ENCODE measurements at places on chromosomes 13 and 19.

DNA sequence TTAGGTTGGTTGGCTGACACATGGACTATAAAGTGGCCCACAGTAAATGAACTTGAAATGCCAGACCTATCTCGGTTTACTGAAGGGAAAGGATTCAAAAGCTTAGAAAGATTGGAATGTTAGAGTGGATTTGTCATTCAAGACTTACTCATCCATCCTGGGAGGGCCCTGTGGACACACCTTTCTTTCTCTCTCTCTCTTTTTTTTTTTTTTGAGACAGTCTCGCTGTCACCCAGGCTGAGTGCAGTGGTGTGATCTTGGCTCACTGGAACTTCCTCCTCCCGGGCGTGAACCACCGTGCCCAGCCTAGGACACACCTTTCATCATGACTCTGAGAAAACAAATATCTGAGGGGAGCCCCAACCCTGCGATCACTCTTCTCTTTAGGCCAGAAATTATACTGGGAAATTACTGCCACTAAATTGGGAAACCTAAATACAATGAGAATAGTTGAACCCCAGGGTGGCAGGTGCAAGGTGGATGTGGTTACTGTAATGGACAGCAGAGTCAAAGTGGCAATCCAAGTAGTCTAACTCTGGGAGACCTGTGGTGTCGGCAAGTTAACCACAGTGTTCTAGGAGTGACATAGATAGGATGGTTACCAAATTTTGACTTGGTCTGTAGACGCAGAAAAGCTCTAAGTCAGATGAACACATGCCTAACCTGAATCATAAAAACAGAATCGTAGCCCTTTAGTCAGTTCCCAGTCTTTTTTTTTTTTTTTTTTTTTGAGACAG, 47.1 kb upstream of the ZMYM5 start:
- DNase-seq, result peak; percentile 5

- DNase-seq, result no peak
Measured at GRCh38 chr13:73355134-73355533, 296.3 kb downstream of the KLF5 start.

- peak; percentile 57 for DNase-seq
Measured at GRCh38 chr19:42290523-42291434, 11.2 kb upstream of the PRR19 start.

GRCh38 chr13:32209652-32210051, 105.5 kb downstream of the ZAR1L start:
- no peak for DNase-seq

GRCh38 chr19:48510421-48511268, 990 bp downstream of the LMTK3 start:
- DNase-seq, result peak; percentile 81

- DNase-seq, result peak; percentile 81
Measured at GRCh38 chr13:75326173-75327134, 155.5 kb downstream of the TBC1D4 start.

- DNase-seq, result no peak
Measured at GRCh38 chr13:23865906-23866305, 23.3 kb downstream of the MIPEP start.

- DNase-seq, result no peak
Measured at GRCh38 chr19:42421591-42422031, 5.6 kb downstream of the LIPE start.

- DNase-seq, result peak; percentile 59
Measured at GRCh38 chr19:45591004-45591637, 6.5 kb upstream of the OPA3 start.

DNA sequence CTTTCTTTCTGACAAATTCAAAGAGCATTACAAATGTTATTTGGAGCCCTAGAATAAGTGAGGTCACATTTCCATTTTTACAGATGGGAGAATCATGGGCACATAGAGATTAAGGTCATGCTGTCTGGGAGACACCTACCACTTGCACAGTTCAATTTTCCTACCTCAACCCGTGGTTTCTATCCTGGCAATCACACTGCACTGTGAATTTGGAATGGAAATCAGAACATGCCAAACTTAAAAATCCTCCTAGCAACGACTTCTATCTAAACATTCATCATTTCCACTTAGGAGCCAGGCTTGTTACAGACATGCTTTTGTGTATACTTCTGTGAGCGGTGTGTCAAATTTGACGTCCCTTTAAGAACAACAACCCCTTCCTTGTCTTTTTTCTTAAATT, 251.5 kb downstream of the DNAJC15 start:
- DNase-seq, result no peak

DNA sequence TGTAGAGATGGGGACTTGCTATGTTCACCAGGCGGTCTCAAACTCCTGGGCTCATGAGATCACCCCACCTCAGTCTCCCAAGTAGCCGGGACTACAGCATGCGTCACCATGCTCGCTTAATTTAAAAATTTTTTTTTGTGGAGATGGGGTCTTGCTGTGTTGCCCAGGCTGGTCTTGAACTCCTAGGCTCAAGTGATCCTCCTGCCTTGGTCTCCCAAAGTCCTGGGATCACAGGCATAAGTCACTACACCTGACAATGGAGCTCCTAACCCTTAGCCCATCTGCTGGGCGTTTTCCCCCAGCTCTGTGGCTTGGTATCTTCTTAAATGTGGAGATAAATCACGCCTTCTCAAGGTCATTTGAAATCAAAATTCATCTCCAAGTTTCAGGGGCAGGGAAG, 6.3 kb upstream of the ADAMTS10 start:
- DNase-seq, result no peak

DNA sequence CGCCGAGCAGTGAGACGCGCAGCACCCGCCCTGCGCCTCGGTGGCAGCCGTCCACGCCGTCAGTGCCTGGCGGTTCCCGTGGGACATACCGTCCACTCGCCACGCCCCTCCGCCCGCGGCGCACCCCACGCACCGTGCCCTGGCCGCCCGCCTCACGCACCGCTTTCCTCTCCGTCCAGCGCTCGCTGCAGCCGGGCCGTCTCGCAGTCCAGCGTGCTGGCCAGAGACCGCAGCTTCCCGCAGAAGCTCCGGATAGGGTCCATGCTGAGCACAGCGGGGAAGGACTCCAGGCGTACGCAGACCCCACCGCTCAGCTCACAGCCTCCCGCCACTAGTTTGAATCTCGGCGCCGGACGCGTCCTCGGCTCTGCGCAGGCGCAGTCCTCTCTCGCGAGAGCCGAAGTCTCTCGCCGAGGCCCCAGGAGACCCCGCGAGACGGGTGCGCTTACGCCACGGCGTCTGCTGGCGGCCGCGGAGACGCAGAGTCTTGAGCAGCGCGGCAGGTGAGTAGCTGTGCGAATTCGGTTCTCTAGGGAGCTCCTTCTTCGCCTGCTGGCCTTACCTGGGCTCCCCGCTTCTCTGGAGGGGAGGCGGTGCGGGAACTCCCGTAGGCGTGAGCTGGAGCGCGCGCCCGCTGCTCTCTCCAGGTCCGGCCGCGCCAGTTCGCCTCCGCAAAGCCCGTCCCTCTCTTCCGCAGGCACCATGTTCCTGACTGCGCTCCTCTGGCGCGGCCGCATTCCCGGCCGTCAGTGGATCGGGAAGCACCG, at the start of the genes MRPL57 and SKA3:
MRPL57 (plus strand) TSS at position 444 of the 767 bp plus-strand sequence; CDS start at position 703, 259 bp downstream.
SKA3 (minus strand) TSS at position 338 of the 767 bp plus-strand sequence; CDS start at position 263, 75 bp downstream.
- DNase-seq, result peak; percentile 97

DNA sequence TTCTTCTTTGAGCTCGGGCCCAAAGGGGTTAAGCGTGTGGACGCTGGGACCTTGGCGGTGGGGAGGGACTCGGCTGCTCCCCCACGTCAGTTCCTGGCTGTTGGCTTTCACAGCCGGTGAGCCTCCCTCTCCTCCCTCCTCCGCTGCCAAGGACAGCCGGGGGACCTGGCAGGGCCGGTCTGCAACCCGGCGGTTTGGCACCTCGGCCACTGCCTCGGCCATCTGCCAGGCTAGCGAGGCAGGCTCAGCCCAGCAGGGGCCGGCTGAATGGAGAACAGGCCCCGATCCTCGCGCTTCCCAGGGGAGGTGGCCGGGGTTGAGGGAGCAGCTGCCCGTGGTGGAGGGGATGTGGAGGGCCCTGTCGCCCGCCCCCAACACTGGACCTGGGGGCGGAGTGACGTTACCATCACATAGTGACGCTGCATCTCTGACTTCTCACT, 5.0 kb downstream of the TLE5 start:
- no peak for DNase-seq

DNA sequence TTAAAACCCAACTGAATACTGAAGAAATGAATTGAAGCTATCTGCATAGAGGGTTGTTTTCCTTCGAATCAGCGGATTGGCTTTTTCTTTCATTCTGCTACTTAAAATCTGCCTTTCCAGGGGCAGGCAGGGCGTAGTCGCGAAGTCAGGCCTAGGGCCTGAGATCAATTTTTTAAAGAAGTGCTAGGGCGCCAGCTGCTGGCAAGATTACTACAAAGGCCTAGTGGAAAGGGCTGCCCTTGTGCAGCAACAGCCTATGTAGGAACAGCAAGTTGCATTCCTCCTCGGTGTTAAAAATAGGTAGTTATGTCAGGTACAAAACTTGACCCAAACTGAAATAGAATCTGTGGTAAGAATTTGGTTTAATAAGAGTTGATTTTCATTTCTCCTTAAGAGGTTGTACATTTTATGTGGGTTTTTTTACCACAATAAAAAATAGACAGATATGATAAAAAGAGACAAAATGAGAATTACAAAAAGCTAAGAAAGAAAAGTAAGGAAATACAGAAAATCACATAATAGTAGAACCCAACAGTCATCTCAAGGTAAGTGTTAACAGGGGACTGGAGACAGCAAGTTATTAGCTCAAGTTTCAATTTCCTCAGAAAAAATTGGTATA, 9.5 kb upstream of the URAD start:
- DNase-seq, result peak; percentile 43

GRCh38 chr13:27161980-27162379, 9.6 kb downstream of the USP12 start:
- DNase-seq, result no peak

DNA sequence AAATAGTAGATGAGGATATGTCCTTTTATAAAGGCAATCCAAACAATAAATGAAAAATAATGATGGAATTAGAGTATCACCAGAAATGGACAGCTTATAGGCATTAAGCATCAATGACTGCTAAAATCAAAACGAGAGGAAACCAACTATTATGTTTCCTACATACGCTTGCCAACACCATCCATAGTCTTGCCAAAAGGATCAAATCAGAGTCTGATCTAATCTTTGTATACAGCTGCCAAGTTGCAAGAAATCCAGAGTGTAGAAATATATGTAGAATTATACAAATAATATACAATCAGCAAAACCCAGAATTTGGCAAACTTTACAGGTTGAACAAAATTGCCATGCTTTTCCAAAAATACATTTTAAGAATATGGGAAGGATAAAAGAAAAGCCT, 1661.6 kb downstream of the SLITRK1 start:
- DNase-seq, result no peak

DNA sequence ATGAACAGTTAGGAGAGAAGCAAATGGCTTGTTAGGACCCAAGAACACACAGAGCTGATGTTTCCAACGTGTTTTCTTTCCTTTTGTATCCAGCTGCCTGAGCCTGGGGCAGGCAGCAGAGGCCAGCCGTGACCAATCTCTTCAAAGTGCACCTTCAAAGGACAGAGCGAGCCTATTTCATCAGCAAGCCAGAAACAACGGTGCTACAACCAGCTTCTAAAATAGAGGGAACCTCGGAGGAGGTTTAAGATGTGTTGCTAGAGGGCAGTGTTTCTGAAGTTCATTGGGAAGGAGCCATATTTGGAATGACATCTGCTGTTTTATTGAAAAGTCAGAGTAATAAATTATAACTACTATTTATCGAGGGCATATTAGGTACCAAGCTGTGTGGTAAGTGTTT, 56.2 kb upstream of the RFC3 start:
- no peak for DNase-seq

GRCh38 chr19:39971380-39972035, 543 bp downstream of the PSMC4 start:
- DNase-seq, result peak; percentile 25

DNA sequence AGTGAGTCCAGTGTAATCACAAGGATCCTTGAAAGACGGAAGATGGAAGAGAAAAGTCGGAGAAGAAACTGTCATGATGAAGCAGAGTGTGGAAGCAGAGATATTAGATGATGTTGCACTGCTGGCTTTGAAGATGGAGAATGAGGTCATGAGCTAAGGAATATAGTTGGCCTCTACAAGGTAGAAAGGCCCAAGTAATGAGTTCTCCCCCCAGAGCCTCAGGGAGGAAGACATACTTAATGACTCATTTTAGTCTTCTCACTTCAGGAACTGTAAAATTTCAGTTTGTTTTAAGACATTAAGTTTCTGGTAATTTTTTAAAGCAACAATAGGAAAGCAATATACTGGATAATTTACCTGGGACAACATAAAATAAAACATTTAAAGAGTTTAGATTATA, 1331.5 kb upstream of the PCDH20 start:
- DNase-seq, result no peak

- no peak for DNase-seq
Measured at GRCh38 chr19:55493645-55494171, 5.5 kb downstream of the SSC5D start.

- no peak for DNase-seq
Measured at GRCh38 chr19:38638461-38638860, 9.0 kb upstream of the ACTN4 start.

DNA sequence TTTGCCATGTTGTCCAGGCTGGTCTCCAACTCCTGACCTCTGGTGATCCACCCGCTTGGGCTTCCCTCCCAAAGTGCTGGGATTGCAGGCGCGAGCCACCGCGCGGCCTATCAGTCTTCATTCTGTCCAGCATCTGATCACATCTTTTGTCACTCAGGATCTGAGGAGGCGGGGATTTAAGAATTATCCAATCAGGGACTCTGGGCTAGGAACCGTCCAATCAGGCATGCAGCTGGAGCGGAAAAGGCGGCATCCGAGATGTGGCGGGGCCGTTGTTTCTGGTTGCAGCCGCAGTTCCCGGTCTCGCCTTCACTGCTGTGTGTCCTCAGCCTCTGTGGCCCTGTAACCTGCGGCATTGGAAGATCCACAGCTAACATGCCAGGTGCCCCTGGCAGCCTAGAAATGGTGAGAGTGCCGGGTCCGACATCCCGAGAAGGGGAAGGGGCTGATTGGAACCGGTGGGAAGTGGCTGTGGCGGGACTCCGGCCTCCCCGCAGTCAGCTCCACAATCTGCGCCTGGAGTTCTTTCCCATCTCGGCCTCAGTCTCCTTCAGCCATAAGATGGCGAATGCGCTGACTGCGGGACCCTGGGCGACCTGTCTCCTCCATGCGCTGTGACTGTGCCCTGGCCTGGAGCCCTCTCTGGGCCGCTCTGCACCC, at the start of gene ZNF729:
ZNF729 (plus strand) TSS at position 291 of the 660 bp plus-strand sequence; CDS start at position 376, 85 bp downstream.
- DNase-seq, result no peak

- DNase-seq, result no peak
Measured at GRCh38 chr13:25489238-25489637, 117.5 kb downstream of the ATP8A2 start.

DNA sequence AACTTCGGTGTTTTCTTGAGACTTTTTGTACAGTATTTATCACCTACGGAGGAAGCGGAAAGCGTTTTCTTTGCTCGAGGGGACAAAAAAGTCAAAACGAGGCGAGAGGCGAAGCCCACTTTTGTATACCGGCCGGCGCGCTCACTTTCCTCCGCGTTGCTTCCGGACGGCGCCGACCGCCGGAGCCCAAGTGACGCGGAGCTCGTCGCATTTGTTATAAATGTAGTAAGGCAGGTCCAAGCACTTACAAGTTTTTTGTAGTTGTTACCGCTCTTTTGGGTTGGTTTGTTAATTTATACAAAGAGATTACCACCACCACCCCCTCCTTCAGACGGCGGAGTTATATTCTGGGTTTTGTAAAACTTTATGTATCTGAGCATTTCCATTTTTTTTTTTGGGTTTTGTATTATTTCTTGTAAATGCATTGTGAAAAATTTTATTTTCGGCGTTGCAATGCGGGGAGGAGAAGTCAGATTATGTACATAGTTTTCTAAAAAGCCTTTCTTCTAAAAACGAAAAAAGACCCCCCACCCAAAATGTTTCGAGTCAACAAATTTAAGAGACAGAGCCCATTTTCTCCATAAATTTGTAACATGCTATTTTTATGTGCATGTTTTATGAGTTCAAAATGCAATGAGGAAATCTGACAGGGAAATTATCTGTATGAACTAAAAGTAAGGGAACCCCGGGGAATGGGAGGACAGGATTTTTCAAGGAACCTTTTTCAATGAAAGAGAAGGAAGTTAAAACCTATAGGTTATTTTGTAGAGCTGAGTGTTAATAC, 2.3 kb downstream of the SOX1 start:
- no peak for DNase-seq

Measured in activated CD4-positive, alpha-beta T cell treated with anti-CD3 and anti-CD28 coated beads, Interleukin-2, Interleukin-6, amounts not matched to agents 100 ng/mL and 50 ng/mL, durations not matched to agents 16 hours and 8 hours (primary cell).